ENCODE measurements at places on chromosomes 7 and 10. TPM values are rescaled to one million over a fixed set of nuclear protein-coding genes. Genes with fewer than 3 reads are reported as not detected.

Gene PAPOLB
- 0.18 TPM for polyA plus RNA-seq

Gene ASAH2B
- 15.2 TPM for polyA plus RNA-seq

Gene C1GALT1
- 46.3 TPM for polyA plus RNA-seq

Gene COL26A1
- polyA plus RNA-seq, result 22.5 TPM

Gene CLDN4
- 56.5 TPM for polyA plus RNA-seq

Gene EXOC4
- 72.1 TPM for polyA plus RNA-seq

Gene MARVELD1
- 40.7 TPM for polyA plus RNA-seq

Gene ELOVL3
- polyA plus RNA-seq, result 2.9 TPM

Gene PRLHR
- not detected for polyA plus RNA-seq

Gene CYP2C18
- polyA plus RNA-seq, result 0.47 TPM

Gene C10orf62
- polyA plus RNA-seq, result 1.1 TPM

- DNase-seq, result no peak
Measured at GRCh38 chr7:137923380-137923779, 76.6 kb upstream of the DGKI start.

DNA sequence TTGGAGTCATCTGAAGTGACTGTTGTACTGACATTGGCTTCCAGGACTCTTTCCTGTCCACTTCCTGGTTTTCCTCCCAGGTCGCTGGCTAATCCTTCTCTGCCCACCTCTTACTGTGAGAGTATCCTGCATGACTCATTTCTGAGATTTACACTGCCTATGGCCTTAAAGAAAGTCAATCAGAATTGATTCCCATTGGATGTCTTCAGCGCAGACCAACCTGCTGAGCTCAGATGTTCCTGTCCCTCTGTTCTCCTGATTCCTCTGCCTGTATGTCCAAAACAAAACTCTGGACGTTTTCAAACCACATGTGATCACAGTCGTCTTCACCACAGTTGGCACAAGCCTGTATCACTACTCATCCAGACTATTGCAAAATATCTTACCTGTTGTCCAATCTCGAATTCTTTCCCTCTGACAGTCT is 262.1 kb downstream of the CREB5 start:
- no peak for DNase-seq

DNA sequence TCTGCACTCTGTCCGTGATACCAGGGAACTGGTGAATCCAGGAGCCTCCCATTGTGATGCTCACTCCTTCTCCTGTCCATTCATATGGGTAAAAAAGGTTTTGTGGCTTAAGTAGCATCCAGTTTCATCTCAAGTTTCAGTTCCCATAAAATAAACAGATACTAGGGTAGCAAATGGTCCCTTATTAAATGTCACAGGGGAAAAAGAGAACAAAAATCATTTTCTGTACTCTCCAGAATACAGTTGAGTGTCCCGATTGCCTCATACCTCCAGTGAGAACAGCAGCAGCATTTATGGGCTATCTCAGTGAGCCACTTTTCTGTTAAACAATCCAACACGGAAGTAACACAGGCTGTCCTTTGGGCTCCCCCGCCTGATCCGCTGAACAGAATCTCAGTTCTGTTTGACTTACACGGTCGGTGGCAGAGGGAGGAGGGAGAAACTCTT is 179.6 kb downstream of the CELF2 start:
- DNase-seq, result no peak

DNA sequence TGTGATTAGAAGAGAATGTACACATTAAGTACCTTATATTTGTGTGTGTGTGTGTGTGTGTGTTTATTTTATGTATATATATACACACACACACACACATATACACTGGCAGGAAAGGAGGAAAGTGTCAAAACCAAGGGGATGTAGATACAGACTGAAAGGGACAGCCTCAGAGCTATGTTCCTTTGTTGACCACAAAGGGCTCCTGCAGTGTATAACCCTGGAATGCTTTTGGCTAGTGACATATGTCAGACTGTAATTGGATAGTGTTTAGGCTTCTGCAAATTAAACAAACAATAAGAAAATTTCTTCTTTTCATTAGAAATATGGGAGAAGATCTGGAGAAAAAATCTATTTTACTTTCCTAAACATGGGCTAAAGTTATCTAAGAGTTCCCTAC is 15.9 kb downstream of the GBF1 start:
- DNase-seq, result no peak

DNA sequence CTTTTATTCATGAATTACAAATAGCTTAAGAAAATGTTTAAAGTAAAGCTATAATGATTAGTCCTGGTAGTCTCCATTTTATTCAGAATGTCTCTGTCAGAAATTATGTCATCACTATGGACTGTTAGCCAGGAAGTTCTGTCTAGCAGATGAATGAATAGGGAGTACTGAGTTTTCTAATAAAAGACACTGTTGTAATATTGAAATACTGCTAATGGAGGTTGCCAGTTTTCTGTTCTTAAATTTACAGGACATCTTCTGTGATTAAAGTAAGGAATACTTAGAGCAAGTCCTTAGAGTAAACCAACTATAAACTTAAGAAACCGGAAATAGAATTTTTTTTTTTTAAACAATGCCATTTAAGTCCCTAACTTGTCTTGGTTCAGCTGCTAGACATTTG is 309.8 kb downstream of the ADK start:
- DNase-seq, result no peak

- no peak for DNase-seq
Measured at GRCh38 chr10:102033787-102034186, 22.2 kb downstream of the ARMH3 start.

DNA sequence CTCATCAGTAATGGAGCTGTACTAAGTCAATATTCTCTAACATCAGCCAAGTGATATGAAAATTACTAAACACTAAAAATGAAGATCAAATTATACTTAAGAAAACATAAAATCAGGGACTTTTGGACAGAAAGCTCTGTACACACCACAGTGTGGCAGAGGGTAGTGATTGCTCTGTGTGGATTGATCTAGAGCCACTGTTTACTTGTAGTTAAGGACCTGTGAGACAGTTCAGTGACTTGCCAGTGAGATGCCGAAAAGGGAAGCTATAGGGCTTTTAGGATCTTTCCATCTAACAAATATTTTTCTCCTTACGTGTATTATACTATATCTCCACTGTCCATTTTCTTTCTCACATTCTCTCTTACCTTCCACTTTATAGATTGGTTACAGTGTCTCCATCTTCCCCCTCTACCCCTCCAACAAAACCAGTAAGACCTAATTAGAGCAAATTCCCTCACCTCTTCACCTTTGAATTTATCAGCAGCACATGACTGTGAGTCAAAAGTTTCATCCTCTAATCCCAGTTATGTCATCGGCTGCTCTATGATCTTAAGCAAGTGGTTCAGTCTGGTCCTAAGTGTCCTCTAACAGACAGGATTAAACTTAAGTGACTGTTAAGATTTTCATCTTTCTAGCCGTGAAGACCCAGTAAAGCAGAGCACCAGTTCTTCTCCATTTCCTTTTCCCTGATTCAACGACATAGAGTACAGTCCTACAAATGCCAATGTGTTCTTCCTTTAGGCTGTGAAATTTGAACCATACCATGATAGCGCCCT is 6.9 kb downstream of the PIK3CG start:
- no peak for DNase-seq

GRCh38 chr7:107047902-107048782 is 3.6 kb downstream of the PRKAR2B start:
- DNase-seq, result no peak

DNA sequence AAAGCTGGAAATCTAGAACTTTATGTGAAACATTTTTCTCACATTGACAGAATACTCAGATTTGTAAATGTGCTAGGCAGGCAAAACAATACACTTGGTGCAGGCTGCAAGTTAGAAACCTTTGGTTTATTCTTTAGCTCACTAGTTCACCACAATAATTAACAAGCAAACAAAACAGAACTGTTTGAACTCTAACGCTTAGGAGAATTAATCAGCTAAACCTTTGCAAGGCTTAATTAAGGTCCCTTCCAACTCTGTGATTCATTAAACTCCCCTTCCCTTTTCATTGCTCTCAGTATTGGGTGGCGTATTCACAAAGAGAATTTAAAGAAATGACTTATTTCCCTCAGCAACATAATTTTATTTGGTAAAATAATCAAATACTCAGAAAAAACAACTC is 99.0 kb downstream of the PON1 start:
- DNase-seq, result no peak

DNA sequence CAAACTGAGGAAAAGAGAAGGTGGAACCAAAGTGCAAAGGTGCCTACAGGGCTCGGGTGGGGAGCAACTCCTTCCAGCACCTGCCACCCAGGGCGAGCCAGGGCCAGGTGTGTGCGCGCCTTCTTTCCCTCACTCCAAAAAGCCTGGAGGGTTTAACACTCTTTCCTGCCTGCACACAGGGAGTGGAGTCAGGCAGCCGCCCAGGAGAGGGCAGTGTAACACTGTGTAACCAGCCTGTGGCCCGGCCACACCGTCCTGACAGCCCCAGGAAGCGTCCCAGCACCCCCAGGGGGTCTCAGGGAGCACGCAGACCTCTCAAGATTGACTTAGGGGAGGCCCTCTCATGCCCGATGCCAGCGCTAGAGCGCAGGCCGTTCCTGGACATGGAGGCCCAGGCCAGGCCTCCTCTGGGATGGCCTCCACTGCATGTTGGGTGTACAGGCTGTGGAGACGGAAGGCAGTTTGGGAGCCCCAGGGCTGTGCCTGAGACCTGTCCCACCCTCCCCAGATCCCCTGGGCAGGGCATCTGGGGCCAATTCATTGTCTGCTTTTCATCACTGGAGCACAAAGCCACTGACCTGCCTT is 13.4 kb downstream of the BRI3 start:
- no peak for DNase-seq

DNA sequence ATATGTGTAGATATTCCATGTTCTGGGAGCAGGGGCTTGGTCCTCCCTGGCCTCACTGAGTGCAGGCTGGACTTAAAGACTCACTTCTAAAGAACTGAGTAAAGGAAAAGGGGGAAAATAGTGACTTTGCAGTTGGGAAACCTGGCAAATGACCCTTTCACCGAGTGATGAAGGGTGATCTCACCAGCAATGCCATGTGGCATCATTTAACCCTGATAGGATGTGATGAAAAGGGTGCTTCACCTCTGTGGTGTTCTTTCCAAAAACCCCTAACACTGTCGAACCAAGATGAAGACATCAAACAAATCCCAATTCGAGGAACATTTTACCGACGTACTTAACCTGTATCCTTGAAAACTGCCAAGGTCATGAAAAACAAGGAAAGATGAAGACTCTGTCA is 71.9 kb downstream of the AOAH start:
- DNase-seq, result no peak

DNA sequence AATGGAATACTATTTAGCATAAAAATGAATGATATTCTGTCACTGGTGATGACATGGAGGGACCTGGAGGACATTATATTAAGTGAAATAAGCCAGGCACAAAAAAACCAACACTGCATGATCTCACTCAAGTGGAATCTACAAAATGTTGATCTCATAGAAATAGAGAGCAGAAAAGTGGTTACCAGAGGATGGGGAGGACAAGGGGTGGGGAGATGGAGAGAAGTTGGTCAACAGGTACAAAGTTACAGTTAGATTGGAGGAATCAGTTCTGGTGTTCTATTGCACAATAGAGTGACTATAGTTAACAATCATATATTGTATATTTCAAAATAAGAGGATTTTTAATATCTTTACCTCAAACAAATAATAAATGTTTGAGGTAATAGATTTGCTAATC is 24.7 kb upstream of the SLC18A3 start:
- DNase-seq, result no peak

GRCh38 chr7:111011520-111011919 is 79.4 kb upstream of the LRRN3 start:
- DNase-seq, result no peak

DNA sequence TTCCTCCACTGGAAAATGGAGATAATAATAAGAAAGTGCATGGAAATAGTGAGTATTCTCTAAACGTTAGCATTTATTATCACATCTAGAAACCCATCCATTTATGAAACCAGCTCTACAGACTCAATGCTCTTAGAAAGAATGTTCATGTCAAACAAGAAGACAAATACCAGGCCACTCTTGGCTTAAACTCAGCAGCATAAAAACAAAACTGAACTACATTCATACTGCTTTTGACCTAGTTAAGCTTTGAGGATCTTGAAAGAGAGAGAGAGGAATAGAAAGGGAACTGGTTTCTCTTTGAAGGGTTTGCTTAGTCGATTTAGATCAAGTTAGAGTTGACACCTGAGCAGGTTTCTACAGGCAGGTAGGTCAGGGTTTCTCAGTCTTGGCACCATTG is 332.9 kb upstream of the PRKCQ start:
- no peak for DNase-seq

DNA sequence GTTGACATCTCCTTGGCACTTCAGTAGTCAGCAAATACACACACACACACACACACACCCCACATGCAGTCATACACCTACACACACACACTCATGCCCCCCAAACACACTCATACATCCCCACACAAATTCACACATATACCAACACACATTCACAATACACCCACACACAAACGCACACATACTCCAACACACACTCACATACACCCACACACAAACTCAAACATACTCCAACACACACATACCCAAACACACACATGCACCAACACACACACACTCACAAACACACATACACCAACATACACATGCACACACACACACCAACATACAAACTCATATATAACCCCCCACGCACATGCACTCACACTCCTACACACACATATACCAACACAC is 31.4 kb upstream of the CHST15 start:
- no peak for DNase-seq

- DNase-seq, result no peak
Measured at GRCh38 chr10:89852872-89853271, 151.5 kb downstream of the KIF20B start.

DNA sequence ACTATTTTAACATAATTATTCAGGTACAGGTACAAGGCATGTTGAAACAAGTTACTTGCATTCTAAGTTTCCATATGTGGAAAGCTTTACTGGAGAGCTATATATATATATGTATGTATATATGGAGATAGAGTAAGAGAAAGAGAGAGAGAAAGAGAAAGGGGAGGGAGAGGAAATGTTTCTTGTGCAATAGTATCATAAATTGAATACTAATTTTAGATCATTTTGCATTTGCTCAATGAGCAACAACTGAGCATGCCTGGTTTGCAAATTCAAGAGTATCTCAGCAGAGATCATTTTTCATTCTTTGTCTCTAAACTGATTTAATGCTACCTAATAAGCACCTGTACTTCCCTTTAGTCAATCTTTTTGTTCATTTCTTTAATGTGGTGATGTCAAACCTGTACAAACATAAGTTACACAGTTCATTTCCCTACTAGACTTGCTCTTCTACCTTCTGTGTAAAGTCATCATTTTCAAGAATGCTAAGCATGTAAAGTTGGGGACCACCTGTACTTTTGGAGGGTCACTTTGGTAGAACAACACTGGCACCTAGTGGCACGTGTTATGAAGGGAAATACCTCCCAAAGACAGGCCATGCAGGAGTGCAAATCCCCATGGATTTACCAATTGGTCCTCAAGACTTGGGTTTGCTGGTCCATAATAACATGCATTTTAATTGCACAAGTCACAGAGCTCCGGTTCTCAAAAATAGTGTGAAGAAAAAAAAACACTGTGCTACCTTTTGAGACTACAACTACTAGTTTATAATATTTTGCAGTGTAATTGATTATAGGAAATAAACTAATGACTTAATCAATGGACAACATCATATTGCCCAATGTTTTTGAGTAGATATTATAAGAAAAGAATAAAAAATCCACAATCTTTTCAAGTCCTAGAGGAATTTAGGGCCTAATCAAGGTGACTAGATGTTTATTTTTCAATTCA is 431.2 kb upstream of the IGFBP3 start:
- DNase-seq, result peak; percentile 75

GRCh38 chr7:100198266-100198665 is 20.5 kb downstream of the STAG3 start:
- no peak for DNase-seq

Data from left kidney (tissue), 8 donors.